ENCODE measurements at places on chromosomes 12 and 14.

- DNase-seq: no peak
These were observed 538.7 kb upstream of the ATXN7L3B start for GRCh38 chr12:73998894-73999293.

DNA sequence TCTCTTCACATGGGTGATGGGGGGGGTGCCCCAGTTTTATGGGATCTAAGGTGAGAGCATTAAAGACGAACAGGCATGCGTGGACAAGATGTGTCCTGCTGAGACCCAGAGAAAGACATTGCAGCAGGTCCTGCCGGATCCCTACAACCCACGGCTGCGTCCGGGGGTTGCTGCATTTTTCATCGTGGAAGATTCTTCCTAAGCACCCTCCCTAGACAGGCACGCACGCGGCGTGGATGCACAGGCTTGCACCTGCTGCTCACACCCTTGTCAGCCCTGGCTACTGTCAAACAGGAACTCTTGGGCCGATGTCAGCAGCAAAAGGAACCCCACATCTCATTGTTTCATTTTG lies 280.6 kb upstream of the RTL1 start:
- DNase-seq: no peak

DNA sequence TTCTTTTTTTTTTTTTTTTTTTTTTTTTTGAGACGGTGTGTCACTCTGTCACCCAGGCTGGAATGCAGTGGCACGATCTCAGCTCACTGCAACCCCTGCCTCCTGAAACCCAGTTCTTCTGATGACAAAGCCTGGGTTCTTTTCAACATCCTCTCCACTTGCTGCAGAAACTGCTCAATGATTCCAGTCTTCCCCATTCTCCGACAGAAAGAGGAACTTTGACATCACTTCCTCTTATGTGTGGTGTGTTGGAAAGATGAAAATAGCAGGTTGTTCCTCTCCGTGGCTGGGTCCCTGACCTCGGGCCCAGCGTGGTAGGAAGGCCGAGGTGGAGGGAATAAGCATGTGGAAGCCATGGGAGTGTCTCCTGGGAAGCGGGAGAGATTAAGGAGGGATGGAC lies 198.4 kb downstream of the PHETA1 start:
- DNase-seq: no peak

- DNase-seq: no peak
These were observed 239.4 kb downstream of the C12orf75 start for GRCh38 chr12:105569886-105570285.

DNA sequence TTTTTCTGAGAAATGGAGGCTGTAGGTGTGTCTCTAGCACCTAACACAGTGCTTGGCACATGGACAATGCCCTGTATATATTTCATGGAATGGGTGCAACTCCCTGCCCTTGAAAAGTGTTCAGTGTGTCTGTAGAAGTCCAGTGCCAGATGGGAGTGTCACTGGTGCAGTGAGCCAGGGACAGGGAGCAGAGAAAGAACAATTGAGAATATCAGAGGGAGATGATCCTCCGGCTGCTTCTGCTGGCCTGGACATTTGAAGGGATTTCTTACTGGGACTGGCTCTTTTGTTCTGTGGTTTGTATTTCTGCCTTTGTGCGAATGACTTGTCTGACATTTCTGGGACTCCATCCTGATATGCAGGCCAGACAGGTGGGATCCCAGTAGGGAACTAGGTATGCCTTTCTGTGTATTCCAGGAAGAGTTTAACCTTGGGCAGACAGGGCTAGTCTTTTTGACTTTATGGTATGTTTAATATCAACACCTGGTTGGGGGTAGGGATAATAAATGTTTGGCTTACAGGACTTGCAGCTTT lies 328.0 kb downstream of the NRXN3 start:
- no peak for DNase-seq

- DNase-seq: no peak
These were observed 175.8 kb upstream of the ATP2B1 start for GRCh38 chr12:89884416-89884898.

- DNase-seq: no peak
These were observed 210.5 kb downstream of the SNAPC1 start for GRCh38 chr14:61972711-61973110.

- DNase-seq: no peak
These were observed 3.2 kb downstream of the BIN2 start for GRCh38 chr12:51320695-51321320.

DNA sequence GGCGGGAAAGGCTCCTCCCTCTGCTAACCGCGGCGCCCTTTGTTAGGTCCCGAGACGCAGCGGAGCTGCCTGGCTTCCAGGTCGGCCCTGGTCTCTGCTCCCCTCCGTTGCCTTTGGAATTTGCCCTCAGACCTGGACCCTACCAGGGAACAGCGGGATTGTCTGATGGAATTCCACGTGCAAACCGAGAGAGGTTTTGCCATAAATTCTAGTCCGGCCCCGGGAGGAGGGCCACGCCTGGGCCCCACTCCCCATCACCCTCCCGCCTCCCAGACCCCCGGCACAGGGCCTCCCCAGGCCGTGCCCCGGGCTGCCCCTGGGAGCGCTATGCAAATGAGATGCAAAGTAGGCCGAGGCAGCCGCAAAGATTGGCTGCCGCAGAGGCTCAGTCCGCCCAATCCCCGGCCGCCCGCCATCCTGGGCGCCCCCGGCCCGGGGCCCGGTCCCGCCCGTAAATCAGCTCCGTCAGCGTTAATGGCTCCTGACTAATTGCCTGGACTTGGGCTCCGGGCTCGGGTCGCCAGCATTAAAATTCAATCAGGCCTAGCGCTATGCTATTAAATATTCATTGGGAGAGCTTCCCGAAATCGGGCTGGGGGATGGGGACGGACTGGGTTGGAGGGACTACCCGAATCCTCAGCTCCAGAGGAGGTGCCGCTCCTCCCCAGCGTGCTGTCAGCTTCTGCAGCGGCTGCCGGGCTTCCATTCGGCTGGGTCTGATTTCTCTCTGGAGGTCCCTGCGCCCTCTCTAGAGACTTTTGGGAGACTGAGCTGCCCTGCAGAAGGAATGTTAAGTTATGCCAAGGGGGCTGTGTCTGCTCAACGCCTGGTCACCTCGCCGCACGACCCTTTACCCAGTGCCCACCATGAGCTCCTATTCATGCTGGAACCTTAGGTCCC lies 15.7 kb upstream of the FIGNL2 start:
- DNase-seq: no peak

GRCh38 chr14:22391908-22392565 lies 197.0 kb downstream of the DAD1 start:
- no peak for DNase-seq

GRCh38 chr12:52018433-52019112 lies 11.8 kb downstream of the TAMALIN start:
- DNase-seq: no peak

DNA sequence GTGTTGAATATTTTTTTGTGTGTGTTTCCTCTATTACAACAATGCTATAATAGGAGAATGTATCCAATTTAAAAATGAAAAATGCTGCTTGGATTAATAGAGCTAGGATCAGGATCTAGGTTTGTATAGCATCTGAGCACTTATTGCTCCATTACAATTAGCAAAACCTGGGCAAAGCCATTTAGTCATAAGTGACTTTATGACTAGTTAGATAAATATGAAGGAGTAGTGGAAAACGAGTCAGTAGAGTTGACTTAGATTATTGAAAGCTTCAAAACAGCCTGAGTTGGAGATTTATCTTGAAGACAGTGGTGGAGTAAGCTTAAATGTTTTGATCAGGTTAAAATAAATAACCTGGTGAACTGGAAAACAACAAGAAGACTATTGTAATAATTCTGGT lies 2.8 kb downstream of the MED21 start:
- DNase-seq: no peak

- DNase-seq: no peak
These were observed 51.1 kb upstream of the EIF5 start for GRCh38 chr14:103282932-103283331.

- DNase-seq: no peak
These were observed 18.0 kb downstream of the PUS7L start for GRCh38 chr12:43740511-43741100.

All from CD4-positive, alpha-beta memory T cell (primary cell).